ENCODE measurements at places on chromosomes 16 and 17.

- DNase-seq: no peak
Measured at GRCh38 chr16:72300892-72301291, 128.9 kb upstream of the PMFBP1 start.

GRCh38 chr16:87278191-87279093 lies 38.8 kb downstream of the C16orf95 start:
- DNase-seq: no peak

- DNase-seq: no peak
Measured at GRCh38 chr16:7278636-7279035, 54.0 kb upstream of the RBFOX1 start.

GRCh38 chr16:2480948-2481347 lies 6.0 kb downstream of the TBC1D24 start:
- no peak for DNase-seq

- DNase-seq: no peak
Measured at GRCh38 chr16:56569971-56570370, 5.1 kb downstream of the MT4 start.

DNA sequence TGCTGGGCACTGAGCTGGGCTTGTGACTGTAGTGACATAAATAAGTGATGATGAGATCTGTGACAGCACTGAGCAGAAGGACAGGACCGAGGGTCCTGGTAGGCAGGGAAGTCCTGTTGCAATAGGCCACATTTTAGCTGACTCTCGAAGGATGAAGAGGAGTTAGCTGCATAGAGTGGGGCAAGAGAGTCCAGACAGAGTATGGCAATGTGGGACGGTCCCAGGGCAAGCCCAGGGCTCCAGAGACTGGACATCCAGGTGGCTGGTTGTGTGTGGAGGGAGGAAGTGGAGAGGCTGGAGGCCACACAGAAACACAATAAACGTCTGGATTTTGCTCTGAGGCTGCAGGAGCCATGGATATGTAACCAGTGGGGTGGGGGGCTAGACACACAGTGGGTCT lies 64.5 kb upstream of the ZNF423 start:
- DNase-seq: no peak

- DNase-seq: no peak
Measured at GRCh38 chr16:59410451-59410850, 676.3 kb upstream of the GOT2 start.

DNA sequence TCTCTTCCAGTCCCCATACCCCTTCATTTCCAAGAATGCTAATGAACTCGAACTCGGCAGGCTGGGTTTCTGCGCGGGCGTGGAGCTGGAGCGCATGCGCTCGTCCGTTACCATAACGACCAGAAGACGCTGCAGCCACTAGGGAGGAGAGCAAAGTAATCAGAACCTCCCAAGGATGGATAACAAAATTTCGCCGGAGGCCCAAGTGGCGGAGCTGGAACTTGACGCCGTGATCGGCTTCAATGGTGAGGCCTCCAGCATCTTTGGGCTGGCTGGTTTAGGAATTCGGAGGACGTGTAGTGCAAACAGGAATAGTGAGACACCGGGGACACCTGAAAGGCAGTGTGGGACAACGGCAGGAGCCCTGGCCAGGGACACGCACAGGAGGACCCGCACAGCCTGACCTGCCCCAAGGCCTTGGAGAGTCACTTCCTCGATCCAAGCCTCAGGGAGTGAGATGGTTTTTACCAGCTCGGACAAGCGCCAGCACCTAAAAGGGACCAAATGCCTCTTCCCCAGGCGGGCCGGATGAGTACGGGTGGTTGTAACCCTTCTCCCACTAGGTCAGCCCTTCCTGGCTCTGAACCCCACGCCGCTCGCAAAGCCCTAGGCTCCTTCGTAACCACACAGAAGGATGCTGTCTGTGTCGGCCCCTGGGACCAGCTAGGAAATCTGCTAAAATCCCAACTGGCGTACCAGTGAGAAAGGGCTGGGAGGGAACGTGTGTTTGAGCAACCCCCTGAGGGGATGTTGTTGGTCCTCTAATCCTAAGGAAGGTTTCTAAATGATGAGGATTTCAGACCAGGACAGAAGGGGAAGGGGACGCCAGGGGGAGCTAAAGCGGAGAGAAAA lies at the start of gene CFAP52:
TSS of gene CFAP52 (plus strand) at position 122 of the 852 bp plus-strand sequence. CDS start at position 176, 54 bp downstream.
- peak; percentile 63 for DNase-seq

- no peak for DNase-seq
Measured at GRCh38 chr16:7382521-7382920, 49.9 kb downstream of the RBFOX1 start.

GRCh38 chr17:77303620-77304019 lies 162.9 kb downstream of the SEC14L1 start:
- no peak for DNase-seq

- DNase-seq: no peak
Measured at GRCh38 chr17:82782657-82783207, 30.9 kb downstream of the TBCD start.

DNA sequence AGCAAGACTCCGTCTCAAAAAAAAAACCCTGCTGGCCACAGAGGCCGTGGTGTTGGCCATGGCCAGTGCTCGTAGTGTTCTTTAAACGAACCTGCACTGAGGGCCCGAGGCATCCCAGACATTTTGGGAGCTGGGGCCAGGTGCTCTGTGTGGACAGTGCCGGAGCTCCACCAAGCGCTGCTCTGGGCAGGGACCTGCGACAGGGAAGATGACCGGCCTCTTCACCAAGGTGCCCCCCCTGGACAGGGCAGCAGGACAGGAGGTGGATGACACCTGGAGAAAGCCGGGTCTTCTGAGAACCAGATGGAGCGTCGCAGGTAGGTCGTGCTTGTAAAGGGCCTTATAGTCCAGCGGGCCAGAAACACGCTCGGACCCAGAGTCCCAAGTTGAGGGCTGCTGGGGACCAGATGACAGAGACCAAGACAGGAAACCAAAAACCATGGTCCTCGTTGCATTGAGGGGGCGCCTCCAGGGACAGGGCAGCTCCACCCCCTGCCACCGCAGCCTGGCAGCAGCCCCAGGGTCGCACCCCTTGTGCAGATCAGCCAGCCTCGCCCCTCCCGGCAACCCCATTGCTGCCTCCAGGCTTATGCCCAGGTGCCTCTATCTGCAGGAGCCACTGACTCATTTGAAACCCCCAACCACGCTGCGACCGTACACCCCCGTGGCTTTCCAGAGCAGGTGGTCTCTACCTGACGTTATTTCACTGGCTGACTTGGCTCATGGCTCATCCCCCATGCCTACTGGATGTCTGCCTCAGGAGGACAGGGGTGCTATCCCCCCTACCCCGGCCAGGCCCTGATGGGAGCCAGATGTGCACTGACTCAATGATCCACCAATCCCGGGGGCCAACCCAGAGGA lies 4.2 kb upstream of the NTN3 start:
- DNase-seq: no peak

GRCh38 chr17:33688771-33689170 lies 395.7 kb upstream of the ASIC2 start:
- no peak for DNase-seq

- no peak for DNase-seq
Measured at GRCh38 chr16:17265154-17265553, 205.6 kb downstream of the XYLT1 start.

- DNase-seq: no peak
Measured at GRCh38 chr17:57999496-58000017, 7.5 kb downstream of the SRSF1 start.

DNA sequence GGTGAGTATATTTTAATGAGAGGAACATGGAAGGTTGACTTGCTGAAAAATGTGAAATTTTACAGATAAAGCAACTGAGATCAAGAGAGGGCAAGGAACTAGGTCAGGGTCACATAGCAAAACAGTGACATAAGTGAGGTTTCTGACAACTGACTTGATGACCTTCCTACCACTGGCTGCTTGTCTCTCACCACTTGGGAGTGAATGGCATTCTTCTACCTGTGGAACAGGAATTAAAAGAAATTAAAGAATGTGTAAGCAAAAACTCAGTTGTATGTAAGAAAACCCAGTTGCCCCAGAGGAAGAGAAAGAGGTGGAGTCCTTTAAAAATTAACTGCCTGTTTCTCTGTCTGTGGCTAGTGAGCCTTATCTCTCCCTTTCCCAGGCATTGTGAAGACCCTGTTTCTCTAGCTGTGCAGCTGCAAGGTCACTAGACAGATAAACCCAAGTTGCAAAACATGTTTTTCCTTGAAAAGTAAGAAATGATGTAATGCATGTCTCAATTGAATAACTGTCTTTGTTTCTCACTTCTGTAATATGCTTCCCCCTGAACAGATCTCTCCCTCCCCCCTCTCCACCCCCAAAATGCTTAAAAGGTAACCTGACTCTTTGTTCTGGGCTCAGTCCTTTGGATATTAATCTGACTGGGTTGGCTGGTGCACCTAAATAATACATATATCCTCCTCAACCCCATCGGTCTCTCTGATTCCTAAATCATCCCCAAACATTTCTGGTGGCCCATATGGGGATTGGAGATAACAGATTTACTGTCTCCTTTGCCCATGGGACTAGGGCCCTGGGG lies 23.4 kb downstream of the ACSM1 start:
- DNase-seq: no peak

DNA sequence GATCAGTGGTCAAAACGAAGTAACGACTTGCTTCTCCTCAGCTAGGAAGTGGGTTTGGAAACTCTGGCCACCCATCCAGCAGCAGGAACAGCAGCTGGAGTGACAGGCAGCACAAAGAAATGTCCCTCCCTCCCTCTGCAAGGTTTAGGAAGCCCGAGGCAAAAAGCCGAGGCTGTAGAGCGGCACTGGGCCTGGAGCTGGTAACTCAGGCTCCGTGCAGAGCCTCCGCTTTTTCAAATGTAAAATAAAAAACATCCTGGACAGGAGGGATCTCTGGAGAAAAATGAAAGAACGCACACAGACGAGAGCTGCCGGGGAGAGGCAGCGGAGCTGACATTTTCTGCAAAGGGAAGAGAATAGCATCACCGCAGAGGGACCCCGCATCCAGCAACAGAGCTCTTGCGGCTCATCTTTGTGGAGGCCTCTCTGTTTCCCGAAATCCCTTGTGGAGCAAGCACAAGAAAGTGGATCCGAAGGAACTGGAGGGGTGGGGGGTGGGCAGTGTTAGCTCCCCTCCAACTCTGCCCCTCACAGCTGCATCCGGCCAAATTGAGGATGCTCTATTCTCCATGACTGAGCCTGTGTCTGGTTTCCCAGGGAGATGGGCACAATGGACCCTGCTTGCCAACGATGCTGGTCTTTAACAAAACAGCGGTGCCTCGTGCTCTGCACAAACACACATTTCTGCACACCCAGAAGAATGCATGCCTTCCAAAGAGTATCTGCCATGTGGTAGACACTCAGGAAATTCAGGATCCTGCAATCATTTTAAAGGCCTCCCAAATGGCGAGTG lies 335.5 kb upstream of the ZFHX3 start:
- DNase-seq: no peak

- DNase-seq: no peak
Measured at GRCh38 chr17:28675980-28676379, 14.0 kb downstream of the SUPT6H start.

DNA sequence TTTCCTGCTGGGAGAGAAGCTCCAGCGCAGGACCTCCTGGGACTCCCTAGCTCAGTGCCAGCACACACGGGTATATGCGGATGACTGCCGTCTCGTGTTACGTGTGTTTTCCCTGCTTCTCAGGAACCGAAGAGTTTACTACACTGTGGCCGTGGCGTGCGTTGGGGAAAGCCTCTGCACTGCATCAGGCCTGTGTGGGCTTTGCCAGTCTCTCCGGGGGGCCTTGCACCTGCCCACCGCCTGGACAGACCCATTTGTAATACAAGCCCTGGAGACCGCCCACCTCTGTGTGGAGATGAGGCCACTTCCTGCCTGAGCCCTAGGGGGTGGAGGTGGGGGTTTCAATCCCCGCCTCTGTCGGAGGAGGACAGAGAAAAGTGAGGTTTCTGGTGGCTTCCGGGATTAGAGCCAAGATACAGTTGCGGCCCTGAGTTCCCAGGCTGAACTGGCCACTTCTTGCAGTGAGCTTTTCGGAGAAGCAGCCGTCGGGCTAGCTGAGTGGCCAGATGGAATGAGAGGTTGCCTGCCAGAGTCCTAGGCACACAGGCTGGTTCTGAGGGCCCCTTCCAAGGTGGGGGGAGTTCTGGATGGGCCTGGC lies 43.4 kb upstream of the GSE1 start:
- no peak for DNase-seq

DNA sequence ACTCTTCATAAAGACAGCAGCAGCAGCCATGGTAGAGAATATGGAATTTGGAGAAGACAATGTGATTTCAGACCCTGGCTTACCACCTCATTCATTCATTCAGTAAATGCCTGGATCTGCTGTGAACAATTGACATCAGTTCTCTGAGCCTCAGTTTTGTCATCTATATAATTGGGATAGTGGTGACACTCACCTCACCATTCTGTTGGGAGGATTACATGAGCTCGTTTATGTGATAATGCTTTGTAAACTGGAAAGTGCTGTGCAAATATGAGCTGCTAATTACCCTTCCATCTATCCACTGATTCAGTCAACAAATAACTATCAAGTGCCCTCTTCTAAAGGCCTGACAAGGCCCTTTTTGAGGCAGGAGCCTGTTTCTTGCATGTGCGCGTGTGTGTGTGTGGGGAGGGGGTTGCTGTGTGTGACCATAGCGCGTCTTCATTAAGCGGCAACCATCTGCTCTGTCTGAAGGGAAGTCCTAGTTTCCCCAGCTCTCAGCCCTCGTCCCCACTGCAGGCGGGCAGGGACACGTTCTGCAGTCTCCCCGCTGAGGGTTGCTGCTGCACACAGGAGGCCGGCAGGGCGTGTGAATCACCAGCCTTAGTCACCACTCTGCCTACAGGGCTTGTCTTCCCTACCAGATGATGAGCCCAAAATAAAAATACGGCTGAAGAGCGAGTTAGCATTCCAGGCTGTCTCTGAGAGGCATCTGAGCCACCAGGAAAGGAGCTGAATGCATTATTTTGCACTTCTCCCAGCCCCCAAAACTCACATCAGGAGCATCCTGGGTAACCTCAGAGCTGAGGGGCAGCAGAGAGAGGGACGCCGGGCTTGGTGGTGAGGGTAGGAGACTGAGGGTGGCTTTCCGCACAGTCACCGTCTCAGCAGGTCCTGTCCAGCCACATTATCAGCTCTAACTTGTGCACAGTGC lies 19.9 kb downstream of the ARL4D start:
- DNase-seq: no peak

DNA sequence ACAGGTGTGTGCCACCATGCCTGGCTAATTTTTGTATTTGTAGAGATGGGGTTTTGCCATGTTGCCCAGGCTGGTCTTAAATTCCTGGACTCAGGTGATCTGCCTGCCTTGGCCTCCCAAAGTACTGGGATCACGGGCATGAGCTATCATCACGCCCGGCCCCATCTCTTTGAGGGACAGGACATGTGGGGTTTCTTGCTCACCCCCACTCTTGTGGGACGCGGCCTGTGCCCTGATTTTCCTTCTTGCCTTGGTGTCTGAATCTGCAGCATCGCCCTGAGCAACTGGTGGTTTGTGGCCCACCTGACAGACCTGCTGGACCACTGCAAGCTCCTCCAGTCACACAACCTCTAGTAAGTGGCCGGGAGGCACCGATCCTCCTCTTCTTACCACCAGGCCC lies 25.6 kb downstream of the NUP85 start:
- DNase-seq: no peak

- DNase-seq: no peak
Measured at GRCh38 chr17:79861413-79862216, 22.4 kb upstream of the CBX4 start.

- DNase-seq: no peak
Measured at GRCh38 chr17:78718575-78719208, 63.4 kb downstream of the CYTH1 start.

GRCh38 chr16:29192329-29193247 lies 207.7 kb downstream of the LAT start:
- DNase-seq: no peak
